ENCODE measurements at places on chromosomes 3 and 15.

- no peak for DNase-seq
These were observed 12.3 kb upstream of the DGKG start for GRCh38 chr3:186374376-186374775.

DNA sequence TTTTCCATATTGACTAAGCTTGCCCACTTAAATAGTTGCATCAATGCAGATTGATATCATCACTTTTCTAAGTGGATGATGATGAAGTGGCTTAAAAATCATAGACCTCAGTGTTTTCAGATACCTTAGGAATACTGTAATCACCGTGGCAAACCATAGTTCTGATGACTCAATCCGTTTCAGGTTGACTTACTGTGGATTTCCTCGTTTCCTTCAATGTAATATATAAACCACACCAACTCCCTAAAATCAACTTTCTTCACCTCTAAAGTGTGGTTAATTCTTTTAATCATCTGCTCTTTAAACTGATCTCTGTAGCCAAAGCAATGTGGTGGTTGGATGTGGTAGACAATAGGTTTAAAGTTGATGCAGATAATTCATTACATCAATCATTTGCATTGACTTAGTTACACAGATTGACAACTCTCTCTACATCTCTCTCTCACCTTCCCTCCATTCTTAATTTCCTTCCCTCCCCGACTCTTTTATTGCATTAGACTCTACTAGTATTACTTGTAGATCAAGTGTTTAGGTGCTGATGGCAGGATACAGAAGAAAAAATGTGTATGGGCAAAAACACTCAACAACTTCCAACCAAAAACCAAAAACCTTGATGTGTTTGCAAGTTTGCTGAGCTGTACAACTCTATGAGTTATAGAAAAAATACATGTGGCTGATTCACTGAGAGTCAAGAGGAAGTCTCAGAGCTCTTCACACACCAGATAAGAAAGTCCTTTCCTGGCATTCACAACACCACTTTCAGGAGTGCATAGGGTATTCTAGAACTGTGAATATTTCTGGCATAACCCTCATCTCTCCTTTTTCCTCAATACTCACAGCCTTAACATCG lies 243.5 kb downstream of the NFKBIZ start:
- no peak for DNase-seq

- no peak for DNase-seq
These were observed at the start of gene AGTR1 for GRCh38 chr3:148697306-148698189. Gene AGTR1, plus strand, starts transcription at chr3:148697903. Its CDS starts 43,133 bp downstream, at chr3:148741036.

DNA sequence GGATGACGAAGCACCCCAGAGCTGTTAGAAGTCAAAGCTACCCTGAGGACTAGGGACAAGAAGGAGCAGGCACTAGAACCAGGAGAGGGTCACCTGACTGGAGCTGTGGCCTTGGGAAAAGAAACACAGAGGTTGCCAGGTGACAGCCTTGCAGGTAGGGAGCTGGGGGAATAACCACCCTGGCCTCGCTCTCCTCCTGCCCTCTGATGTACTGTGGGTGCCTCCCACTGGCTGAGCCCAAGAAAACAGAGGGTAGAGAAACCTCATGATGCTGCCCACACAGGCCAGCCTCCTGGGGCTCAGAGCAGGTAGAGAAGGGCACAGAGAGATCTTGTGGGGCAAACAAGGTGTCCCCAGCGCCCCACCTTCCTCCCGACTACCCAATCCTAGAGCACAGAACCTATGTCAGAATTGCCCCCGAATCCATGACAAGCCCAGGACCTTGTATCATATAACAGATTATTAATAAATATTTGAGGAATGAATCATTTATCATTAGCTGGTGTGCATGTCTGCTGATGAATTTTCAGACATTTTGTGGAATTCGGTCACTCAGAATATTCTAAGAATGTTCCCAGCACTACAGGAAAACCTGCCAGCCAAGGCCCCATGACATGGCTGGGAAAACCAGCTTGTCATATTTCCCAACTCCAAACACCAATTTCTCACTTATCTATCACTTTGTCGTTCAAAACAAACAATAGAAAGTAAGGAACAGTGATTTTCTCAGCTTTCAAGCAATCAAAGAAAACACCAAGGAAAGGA lies 59.8 kb upstream of the MEX3B start:
- peak; percentile 76 for DNase-seq

DNA sequence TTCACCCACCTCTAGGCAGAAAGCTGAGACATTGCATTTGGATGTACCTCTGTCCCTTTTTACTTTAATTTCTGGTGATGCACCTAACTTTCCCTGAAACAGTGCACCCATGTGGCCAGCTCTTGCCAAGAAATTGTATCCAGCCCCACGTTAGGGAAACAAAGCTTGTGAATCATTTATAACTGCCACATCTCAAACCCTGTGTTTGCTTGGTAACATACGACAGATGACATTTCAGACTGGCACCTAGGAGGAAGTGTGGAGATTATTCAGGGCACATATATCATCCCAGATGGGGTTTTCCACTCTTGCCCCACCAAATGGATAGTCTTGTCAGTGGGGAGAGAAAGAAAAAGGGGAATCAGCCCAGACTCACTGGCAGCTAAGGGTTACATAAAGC lies 2.1 kb downstream of the CYB561D2 start:
- no peak for DNase-seq

DNA sequence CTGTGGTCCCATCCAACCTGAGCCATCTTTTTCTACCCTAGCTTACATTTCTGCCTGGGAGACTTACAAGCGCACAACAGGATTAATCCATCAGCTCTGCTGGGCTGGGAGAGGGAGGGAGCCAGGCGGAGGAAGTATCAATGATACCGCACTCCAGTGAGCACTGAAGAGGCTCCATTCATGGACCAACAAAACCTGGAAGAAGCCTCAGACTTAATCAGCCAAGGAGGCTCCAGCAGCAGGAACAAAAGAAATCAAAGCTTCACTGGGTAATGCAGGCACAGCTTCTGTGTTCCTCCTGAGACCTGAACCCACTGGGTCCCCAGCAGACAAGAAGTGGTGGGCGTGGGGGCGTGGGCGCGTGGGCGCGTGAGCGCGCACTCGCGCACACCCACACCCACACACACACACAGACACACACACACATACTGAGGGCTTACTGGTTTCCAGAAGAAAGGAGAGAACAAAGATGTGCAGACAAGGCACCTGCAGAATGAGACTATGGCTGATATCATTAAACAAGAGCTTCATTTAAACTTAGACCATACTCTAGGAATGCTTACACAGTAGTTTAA lies 87.0 kb upstream of the BOC start:
- no peak for DNase-seq

DNA sequence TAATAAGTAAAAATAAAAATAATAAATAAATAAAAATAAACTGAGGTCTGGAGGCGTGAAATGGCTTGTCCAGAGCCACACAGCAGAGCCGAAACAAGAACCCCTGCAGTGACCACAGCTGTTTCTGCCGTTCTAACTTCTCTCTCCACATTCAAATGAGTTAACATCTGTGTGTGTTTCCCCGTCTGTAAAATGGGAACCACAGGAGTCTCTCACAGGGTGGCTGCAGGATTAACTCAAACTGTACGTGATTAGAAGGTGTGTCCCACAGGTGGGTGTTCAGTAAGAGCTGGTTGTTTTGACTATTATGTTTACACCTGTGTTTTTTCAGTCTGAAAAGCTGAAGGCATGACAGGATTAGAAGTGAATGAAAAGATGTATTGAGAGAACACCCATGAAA lies 27.0 kb upstream of the MUC4 start:
- DNase-seq: no peak

GRCh38 chr3:147298511-147298982 lies 107.8 kb downstream of the ZIC4 start:
- DNase-seq: no peak

DNA sequence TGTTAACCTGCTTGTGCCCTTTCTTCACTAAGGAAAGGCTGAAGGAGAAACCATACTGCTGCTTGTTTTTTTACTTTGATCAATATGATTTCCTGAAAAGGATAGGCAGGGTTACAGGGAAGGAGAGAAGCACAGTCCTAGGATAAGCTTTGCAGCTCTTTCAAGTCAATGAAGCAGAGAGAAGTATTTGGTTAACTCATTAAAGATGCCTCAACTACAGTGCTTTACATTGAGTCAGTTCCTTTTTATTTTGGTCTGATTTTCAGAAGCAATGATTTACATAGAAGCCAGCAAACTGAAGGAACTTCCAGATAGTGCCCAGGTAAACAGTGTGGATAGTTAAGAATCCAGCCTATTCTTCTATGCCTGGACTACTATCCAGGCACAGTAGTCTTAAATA lies 64.8 kb downstream of the ARIH1 start:
- no peak for DNase-seq

- DNase-seq: no peak
These were observed 26.3 kb downstream of the CDCP1 start for GRCh38 chr3:45119824-45120358.

DNA sequence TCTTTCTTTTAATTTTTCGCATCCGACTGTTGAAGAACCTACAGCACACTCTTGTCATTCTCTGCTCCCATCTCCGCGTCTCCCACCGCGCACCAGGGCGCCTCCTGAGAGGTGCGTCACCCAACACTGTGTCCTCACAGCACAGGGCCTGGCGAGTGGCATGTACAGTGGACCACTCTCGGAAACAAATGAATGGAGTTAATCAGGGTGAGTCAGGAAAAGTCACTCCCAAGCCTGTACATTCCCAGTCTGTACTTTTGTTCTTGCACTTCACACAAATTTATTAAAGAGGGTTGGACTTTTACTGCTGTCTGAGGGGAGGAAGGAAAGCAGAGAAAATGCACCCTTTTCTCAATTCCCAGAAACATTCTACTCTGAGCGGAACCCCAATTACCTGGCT lies 625 bp downstream of the COL6A6 start:
- no peak for DNase-seq

Measured in DMS153 (cell line).